GM12892 (cell line): ENCODE measurements at places on chromosomes 12 and 14.

DNA sequence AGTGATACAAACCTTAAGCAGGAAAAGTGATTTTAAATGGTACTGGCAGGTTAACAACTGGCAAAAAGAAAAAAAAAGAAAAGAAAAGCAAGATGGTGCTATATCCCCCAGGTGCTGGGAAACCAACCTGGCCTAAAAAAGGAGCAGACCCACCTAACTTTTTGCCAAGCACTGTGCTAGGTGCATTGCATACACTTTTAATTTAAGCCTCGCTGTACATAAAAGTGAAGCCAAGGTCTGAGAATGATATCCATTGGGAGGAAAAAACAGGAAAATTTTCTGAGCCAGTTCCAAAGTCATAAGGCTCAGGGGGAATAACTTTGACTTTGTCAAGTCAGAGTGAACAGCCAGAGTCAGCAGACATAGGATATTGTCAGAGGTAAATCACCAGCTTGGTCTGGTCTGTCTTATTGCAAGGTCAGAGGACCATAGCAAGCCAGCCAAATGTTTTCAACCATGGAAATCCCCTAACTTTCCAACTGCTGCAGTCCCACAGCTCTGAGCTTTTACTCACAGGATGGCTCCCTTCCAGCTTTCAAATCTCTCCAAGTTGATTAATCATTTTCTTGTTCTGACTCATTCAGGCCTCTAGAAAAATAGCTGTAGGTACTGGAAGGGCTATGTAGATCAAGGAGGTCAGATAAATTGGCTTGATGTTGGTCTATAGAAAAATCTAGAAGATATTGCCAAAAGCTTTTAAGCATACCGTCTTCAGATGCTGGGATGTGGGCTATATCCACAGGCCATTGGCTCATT, 412.9 kb downstream of the RAD51B start:
- no peak for DNase-seq

- DNase-seq, result no peak
These were observed 202.1 kb upstream of the MYL2 start for GRCh38 chr12:111122458-111122878.

DNA sequence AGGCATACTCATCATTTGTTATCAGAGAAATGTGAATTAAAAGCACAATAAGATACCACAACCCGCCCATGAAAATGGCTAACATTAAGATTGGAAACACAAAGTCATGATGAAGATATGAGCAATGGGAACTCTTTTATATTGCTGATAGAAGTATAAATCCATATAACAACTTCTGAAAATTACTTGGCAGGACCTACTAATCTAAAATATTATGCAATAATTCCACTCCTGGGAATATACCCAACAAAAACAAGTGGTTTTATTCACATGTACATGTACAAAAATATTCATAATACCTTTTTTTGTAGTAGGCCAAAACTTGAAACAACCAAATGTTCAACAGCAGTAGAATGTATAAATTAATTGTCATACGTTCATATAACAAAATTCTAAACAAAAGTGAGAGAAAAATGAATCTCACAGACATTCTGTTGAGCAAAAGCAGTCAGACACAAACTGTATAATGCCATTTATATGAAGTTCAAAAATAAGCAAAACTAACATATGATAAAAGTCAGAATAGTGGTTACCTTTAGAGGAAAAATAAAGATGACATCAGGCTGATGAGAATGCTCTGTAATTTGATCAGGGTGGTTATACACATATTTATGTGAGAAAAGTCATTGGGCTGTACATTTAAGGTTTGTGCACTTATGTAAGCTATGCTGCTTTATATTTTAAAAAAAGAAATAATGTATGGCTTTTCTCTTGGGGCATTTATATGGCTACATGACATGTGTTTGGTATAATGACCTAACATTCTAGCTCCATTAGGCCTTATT, 309.2 kb upstream of the KITLG start:
- no peak for DNase-seq

- no peak for DNase-seq
These were observed 169.5 kb upstream of the FKBP4 start for GRCh38 chr12:2625289-2625612.

GRCh38 chr14:21267886-21268616, 1.2 kb downstream of the HNRNPC start:
- DNase-seq, result no peak

- no peak for DNase-seq
These were observed 892.1 kb downstream of the NRXN3 start for GRCh38 chr14:79062226-79062625.

DNA sequence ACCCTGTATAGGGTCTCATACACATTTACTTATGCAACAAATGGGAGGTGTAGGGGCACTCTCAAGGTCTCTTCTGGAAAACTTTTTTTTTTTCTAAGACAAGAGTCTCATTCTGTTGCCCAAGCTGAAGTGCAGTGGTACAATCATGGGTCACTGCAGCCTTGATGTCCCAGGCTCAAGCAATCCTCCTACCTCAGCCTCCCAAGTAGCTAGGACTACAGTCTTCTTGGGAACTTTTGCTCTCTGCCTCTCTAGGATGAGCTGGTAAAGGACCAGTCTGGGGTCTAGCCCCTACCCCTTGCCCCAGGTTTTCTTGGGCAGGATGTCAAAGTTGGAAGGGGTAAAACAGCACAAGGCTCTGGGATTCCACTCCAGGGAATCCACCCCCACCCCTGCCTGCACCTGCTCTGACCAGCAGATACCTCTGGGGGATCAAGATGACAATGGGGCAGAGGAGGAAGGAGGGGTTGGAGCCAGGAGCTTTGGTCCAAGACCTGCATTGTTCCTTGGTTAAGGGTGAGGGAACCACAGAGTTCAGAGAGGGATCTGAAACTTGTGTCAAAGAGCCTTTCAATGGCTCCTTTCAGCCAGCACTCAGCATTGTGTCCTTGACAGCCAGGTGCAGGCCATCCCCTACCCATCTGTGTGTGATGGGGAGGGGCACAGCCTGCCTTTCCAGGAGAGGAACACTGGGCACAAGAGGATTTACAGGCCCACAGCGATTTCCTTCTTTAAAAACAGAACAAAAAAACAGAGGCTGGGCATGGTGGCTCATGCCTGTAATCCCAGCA, 12.2 kb downstream of the CTDSP2 start:
- no peak for DNase-seq

- DNase-seq, result no peak
These were observed 3.9 kb upstream of the PPP1R1A start for GRCh38 chr12:54592316-54592715.

- DNase-seq, result no peak
These were observed 219.9 kb downstream of the SEC23A start for GRCh38 chr14:38883127-38883526.

- no peak for DNase-seq
These were observed 7.9 kb downstream of the TMEM253 start for GRCh38 chr14:21108791-21109190.

GRCh38 chr12:6088921-6089747, 35.3 kb downstream of the VWF start:
- no peak for DNase-seq

DNA sequence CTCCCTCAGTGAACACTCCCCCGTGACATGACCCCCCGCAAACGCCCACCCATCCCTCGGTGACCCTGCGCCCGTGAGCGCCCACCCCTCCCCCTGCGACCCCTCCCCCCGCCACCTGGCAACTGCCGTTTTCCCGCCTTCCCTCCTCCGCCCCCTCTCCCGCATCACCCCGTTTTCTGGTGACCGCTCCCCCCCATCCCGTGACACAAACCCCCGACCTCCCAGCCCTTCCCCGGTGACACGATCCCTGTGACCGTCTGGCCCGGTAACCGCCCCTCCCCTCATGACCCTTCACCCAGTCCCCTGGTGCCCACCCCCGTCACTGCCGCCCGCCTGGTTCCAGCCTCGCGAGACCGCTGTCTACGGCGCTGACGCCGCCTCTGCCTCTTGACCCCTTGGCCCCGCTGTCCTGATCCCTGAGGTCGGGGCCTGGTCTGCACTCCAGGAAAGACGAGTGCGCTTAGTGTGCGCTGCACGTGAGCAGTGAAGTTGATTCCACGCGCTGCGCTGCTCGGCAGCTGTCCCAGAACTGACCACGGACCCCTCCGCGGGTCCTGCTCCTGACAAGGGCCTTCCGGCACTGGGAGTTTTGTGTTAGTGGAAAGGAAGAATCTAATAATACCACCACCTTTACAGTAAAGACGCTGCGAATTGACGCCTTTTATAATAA, 59.4 kb downstream of the DDX51 start:
- DNase-seq, result peak; percentile 57

GRCh38 chr12:11743423-11744409, 94.2 kb downstream of the ETV6 start:
- no peak for DNase-seq

DNA sequence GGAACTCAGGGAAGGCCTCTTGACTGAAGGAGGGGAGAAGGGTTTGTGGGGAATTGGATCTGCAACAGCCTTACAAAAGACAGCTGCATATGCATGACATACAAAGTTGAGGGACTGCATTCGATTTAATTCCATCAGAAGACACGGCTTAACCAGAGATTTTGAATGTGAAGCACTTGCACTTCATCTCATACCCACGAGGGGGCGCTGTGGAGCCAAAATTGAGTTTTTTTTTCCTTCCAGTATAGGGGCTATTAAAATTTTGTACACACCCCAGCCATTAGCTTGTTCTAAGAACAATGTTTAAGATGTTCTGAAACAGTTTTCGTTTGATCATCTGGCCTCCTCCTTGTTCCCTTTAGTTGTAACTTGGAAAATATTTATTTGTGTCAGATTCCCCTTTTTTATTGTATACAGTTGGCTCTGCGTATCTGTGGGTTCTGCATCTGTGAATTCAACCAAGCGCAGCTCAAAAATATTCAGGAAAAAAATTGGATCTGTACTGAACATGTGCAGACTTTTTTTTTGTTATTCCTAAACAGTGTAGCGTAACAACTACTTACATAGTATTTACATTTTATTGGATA, 1.6 kb downstream of the SUDS3 start:
- DNase-seq, result no peak

DNA sequence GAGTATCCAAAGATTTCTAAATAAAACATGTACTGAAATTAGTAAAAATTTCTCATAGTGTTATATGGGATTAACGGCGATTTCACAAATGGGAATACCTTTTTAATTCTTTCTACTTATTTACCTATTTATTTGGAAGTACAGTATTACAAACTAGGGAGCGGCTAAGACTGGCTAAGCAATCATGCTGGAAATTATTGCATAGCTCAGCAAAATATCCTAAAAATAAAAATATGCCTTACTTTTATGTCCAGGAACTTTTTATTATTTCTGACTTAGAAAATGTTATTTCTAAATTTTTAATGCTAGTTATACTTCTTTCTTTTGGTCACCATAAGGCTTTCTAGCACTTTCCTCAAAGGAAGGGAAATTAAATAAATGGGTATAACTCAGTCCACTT, 36.5 kb upstream of the PTCSC3 start:
- no peak for DNase-seq

DNA sequence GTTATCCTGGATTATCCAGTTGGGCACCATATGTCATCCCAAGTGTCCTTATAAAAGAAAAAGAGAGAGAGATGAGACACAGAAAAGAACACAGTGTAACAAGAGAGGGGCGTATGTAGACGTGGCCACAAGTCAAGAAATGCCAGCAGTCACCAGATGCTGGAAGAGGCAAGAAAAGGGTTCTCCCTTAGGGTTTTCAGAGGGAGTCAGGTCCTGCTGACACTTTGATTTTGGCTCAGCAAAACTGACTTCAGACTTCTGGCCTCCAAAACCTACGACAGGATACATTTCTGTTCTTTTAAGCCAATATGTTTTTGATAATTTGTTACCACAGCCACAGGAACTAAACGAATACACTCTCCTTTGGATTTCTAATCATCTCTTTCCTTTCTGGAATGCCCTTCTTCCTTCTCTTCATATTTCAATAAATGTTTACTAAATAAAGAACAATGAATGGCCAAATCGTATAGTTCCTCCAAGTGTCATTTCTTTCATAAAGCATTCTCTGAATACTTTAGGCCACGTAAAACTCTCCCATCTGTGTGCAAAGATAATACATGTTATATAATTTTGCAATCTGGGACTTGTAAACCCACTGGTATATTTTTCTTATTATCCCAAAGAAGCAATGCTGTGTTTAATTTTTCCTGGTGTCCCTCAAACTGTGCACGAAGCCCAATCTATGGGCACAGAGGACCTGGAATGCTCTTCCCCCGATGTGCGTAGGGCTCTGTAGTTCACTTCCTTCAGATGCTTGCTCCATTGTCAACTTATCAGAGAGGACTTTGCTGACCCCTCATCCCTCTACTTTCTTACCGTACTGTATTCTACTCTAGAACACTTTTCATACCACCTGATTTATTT, 303.6 kb downstream of the CEP128 start:
- no peak for DNase-seq

DNA sequence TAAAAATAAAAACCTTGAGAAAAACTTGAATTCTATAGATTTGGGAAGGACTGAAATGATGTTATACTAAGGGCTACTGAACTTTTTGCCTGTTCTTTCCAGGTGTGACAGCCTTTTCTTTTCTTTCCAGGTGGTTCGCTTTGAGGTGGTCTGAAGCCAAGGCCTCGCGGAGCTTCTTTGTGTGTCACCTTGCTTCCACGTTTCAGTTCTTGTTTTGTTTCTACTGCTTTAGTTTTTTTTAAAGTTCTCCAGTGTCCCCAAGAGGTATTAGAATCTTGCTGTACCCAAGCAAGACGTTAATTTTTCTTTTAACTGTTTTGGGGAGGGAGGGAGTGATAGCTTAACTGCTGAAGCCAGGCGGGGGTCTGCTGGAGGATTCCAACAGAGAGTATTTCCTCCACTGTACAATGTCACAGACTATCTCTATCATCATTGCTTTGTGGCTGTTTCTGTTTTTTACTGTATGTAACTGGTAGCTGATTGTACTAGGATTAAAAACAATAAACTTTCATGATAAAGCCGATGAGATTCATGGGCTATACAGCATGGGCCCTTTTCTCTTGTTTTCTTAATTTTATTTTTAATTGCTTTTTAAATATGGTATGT, 40.2 kb downstream of the PROX2 start:
- DNase-seq, result no peak

- no peak for DNase-seq
These were observed 1.5 kb upstream of the BEGAIN start for GRCh38 chr14:100588671-100589070.

- DNase-seq, result no peak
These were observed 121.4 kb downstream of the SYNE2 start for GRCh38 chr14:63974176-63974575.

- DNase-seq, result no peak
These were observed 325 bp downstream of the C12orf60 start for GRCh38 chr12:14803830-14804160.

GRCh38 chr14:101511620-101512375, 49.5 kb upstream of the DIO3 start:
- no peak for DNase-seq

DNA sequence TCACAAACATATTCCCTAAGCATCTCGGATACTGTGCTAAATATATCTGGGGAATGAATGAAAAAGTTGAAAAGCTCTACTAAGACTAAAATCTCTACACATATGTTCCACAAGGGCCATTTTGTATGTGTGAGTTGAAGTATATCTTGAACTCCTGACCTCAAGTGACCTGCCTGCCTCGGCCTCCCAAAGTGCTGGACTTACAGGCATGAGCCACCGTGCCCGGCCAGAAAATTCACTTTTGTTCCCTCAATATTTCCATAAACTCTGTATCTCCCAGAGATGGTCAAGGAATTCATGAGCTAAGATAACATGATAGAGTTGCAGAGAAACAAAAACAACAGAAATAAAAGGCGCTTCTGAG, 1.5 kb upstream of the TUBA1C start:
- no peak for DNase-seq
